Esophagus squamous epithelium (tissue), 5 donors: ENCODE measurements at places on chromosomes 13 and 19.

DNA sequence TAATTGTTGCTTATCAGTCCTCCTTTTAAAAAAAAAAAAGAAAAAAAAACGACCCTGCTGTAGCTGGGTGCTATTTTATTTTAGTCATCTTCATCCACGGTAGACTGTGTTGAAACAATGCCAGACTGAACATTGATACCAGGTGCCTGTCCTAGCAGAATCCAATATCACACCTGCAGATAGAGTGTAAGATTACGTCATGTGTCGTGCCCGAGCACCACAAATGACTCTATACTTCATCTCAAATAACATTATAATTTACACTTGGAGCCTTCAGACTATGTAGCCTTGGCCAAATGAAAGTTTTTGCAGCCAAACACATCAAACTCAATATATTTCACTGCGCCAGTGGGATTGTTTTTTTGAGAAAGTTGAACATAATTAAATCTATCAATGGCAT lies 410.6 kb downstream of the FGF9 start:
- no peak for DNase-seq

GRCh38 chr13:83825676-83826075 lies 56.6 kb downstream of the SLITRK1 start:
- DNase-seq: no peak

- no peak for DNase-seq
These were observed 71.2 kb downstream of the ING1 start for GRCh38 chr13:110784704-110785103.

DNA sequence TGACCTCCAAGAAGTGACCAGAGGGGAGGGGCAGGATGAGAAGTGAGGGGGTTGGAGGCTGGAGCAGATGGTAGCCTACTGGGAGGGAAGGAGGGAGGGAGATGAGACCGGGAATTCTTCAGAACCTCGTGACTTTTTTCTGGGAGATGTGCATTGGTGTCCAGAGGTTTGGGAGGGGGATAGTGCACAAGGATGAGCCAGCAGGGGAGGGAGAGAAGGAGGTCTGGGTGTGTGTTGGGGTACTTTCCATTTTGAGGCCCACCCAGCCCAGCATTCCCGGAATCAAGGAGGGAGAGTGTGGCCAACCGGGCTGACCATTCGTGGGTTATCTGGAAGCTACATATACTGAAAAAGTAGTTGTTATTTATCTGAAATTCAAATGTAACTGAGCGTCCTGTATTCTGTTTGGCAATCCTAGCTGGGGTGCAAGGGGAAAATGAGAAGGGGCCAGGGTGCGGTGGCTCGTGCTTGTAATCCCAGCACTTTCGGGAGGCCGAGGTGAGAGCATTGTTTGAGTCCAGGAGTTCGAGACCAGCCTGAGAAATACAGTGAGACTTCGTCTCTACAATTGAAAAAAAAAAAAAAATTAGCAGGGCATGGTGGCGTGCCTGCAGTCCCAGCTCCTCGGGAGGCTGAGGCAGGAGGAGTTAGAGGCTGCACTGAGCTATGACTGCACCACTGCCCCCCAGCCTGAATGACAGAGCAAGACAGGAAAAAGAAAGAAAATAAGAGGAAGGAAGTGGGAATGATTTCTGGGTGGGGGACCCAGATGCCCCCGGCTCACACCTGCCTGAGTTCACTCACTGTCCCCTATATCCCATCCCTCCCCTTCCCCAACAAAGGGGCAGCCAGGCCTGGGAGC lies 4.4 kb upstream of the C3 start:
- DNase-seq: no peak

GRCh38 chr13:35917252-35917941 lies 213.8 kb downstream of the DCLK1 start:
- DNase-seq: no peak

DNA sequence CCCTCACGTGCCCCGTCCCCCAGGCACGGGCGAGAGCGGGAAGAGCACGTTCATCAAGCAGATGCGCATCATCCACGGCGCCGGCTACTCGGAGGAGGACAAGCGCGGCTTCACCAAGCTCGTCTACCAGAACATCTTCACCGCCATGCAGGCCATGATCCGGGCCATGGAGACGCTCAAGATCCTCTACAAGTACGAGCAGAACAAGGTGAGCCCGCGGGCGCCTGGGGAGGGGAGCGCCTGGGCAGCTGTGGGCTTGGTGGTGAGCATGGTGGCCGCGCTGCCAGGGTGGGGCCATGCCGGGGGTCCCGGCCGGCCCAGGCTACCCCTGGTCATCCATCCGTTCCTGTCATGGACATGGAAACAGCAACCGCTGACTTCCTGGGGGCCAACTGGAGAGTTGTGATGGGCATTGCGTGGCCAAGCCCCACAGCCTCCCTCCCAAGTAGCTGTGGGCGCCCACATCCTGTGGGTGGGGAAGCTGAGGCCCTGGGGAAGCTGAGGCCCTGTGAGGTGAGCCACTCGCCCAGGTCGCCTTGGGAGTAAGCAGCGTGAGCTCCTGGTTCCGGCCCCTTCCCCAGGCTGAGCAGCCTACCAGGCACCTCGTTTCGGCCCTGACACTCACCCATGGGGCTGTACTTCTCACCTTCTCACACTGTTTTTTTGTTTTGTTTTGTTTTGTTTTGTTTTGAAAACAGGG lies 16.1 kb downstream of the GNA11 start:
- no peak for DNase-seq
